Pons (tissue), 1 donor: ENCODE measurements at places on chromosomes 5 and 9.

GRCh38 chr5:119286511-119287488 lies 69.0 kb upstream of the TNFAIP8 start:
- no peak for DNase-seq

- no peak for DNase-seq
Measured at GRCh38 chr5:171418982-171419687, at the start of gene FGF18. TSS of gene FGF18 (plus strand) at chr5:171419647. CDS start at chr5:171420200, 553 bp downstream.

- no peak for DNase-seq
Measured at GRCh38 chr5:74028976-74029375, 403.0 kb downstream of the ARHGEF28 start.

DNA sequence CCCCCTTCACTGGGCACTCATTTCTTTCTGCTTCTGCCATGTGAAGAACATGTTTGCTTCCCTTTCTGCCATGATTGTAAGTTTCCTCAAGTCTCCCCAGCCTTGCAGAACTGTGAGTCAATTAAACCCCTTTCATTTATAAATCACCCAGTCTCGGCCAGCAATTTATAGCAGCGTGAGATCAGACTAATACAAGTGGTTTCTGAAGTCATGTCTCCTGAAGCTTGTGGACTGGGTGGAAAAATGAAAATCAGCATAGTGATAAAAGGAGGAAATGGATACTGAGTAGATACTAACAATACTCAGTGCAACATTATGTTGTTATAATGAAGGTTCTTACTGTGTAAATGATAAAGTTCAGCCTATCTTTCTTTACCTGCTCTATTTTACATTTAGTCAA lies 35.1 kb downstream of the NNT start:
- no peak for DNase-seq

DNA sequence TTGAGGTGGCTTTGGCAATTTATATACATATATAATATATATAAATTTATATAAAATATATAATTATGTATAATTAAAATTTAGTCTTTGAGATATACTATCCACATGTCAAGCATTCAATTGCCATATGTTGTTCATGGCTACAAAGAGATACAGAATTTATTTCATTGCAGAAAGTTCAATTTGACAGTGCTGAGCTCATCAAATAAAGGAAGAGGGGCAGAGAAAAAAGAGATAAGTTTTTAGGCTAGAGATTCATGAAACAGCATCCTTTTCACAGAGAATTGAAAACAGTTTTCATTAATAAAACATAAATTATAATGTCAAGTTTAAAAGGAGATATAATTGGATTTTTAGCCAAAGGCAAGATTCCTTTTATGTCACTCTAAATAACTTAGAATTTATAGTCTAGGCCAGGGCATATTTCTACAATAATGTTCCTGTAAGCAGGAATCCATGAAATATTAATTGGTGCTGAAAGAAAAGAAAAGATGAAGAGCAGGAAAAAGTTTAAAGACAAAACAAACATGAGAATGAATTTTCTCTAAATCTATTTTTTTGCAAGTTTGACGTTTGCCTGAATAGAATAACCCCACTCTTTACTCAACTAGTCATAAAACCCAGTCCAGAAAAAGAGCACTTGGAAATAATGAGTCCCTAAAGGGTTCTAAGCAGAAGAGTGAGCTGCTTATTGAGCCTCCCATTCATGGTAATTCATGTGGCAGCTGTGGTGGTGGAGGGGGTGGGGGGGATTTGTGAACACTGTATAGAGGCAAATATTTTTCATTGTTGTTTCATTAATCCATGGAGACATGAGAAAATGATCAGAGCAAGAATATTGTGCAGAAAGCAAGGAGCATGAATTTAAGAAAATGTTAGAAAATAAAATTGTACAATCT lies 1279.5 kb downstream of the CDH12 start:
- DNase-seq: peak; percentile 21

- DNase-seq: no peak
Measured at GRCh38 chr9:2725898-2726649, 8.8 kb downstream of the KCNV2 start.

- no peak for DNase-seq
Measured at GRCh38 chr5:149724130-149724840, 5.8 kb upstream of the PPARGC1B start.

GRCh38 chr5:165057145-165057544 lies 1551.7 kb downstream of the MAT2B start:
- no peak for DNase-seq

GRCh38 chr9:78030553-78031443 lies 813 bp downstream of the GNAQ start:
- DNase-seq: peak; percentile 63

- peak; percentile 26 for DNase-seq
Measured at GRCh38 chr9:33884856-33885701, 68.1 kb downstream of the UBE2R2 start.
